AG04449 (cell line): ENCODE measurements at places on chromosomes 7 and 10.

DNA sequence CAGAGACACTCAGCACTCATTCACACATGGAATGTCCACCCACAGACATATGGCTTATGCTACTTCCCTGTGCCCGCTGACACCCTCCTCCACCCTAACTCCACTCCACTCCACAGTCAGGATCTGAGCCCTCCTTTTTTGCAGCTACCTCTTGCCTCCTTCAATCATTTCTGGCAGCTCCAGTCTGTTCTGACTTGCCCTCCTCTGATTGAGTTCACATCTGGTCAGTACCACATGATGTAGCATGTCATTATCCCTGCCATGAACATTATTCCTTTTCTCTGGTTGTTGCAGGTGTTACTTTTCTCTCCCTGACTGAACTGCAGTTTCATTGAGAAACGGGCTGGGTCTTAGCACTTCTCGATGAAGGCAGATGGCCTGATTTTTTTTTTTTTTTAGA lies 130.1 kb upstream of the EGR2 start:
- no peak for DNase-seq

GRCh38 chr7:45189151-45189970 lies 31.8 kb downstream of the RAMP3 start:
- DNase-seq = no peak

DNA sequence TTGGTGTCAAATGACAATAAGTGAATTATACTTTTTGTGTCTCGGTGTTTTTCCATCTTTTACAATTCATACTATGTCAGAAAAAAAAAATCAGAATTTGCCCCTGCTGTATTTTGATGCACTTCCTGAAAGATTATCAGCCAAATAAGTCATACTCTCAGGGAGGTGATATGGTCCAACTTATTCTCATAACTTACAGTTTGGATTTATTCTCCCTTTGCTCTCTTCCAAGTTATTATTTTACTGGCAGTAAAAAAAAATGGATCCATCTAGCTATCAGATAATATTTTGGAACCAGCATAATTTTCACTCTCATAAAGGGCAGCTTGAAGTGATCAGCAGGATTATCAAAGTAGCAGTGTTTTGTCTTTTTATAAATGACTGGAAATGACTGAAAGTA lies 337.1 kb downstream of the BMPER start:
- no peak for DNase-seq

DNA sequence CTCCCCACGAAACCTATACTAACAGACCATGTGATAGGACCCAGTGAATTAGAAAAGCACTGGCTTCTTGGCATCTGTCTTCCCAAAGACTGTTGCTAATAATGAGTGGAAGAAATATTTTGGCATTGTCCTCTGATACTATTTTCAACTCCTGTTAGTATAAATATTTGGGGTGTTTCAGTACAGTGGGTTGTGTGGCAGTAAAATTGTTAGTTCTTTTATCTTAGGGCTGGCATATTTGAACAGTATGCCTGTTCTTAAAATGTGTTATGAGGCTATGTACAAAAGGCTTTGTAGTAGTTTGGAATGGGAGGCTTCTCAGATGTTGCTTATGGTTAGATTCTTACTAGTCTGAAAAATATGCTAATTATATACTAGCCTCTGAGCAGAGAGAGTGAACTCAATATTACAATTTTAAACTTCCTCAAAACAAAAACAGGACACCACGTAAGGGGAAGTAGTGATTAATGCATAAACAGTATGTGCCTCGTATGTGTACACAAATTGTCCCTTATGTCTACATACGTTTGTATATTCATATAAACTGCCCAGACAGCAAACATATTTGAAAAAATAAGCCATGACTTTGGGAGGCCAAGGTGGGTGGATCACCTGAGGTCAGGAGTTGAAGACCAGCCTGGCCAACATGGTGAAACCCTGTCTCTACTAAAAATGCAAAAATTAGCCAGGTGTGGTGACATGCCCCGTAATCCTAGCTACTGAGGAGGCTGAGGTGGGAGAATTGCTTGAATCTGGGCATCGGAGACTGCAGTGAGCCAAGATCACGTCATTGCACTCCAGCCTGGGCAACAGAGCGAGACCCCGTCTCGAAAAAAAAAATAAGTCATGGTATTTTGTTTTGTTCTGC lies 115.4 kb downstream of the ARID5B start:
- no peak for DNase-seq

DNA sequence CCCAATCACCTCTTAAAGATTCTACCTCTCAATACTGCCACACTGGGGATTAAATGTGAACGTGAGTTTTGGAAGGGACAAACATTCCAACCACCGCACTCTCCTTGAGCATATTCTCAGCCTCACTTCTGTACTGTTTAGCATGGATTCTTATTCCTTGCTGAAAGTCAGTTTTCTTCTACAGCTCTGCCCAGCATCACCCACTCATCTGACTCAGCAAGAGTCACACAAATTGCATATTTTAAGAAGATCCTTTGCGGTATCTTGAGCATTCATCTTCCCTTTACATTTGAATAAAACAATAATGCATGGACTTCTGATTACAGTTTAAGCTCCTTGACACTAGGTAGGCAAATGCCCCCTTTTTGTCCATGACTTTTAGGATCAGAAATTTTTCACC lies 251.6 kb upstream of the MKLN1 start:
- peak; percentile 31 for DNase-seq

GRCh38 chr7:117124591-117125220 lies 171.4 kb downstream of the ST7 start:
- peak; percentile 75 for DNase-seq

DNA sequence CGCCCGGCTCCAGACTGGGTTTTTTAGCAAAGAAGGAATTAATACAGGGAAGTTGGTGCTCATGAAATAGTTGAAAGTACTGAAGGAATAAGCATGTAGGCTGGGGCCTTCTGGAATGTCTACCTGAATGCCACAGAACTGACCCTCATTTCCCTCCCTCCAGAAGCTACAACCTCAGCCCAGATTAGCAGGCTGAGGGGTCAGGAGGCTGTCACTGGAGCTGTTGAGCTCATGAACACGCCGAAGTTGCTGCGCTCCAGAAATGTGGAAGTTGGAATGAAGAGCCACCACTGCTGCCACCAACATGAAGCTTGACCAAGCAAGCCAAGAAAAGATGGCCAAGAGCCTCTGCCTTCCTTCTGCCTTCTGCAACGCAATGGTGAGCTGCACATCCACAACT lies 52.2 kb upstream of the KMT2E start:
- no peak for DNase-seq

GRCh38 chr7:85750454-85750949 lies 563.6 kb upstream of the SEMA3D start:
- no peak for DNase-seq

GRCh38 chr7:117338020-117338419 lies 15.2 kb upstream of the WNT2 start:
- DNase-seq = no peak

GRCh38 chr7:31302356-31302755 lies 38.2 kb downstream of the NEUROD6 start:
- DNase-seq = no peak

- no peak for DNase-seq
Measured at GRCh38 chr7:40865441-40866233, 730.8 kb downstream of the SUGCT start.

DNA sequence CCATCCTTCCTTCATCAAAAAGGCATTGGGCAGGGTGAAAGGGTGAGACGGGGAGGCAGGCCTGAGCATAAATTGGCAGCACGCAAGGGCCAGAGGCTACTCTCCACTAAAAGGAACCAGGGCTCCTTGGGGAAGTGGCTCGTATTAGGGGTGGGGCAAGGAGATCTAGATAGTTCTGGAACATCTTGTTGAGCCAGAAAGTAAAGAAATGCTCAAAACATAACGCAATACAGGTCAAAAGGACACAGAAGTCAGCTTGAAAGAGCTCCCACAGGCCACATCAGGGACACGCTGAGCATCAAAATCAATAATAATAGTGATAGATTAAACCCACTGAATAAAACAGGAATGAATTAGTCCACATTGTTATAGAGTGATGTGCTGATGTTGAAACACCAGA lies 203.1 kb downstream of the ELMO1 start:
- no peak for DNase-seq

DNA sequence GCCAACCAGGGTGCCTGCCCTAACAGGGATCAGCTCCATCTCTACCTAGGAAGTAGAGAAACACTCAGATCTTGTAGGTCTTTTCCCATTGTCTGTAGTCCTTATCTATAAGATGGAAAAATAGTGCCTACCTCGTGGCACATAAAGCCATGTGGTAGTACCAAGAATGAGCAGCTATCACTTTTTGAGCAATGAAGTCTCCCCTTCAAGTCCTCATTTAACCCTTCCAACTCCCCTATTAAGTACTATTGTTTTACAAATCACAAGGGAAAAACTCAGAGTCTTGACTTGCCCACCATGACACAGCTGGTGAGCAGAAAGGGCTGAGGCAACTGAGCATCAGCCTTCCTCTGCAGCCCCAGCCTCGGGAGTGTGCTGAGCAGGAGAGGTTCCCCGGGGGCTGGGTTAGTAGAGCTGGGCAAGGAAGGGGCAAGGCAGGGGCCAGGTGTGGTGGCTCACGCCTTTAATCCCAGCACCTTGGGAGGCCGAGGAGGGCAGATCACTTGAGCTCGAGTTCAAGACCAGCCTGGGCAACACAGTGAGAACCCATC lies 3.3 kb downstream of the FRAT2 start:
- no peak for DNase-seq

DNA sequence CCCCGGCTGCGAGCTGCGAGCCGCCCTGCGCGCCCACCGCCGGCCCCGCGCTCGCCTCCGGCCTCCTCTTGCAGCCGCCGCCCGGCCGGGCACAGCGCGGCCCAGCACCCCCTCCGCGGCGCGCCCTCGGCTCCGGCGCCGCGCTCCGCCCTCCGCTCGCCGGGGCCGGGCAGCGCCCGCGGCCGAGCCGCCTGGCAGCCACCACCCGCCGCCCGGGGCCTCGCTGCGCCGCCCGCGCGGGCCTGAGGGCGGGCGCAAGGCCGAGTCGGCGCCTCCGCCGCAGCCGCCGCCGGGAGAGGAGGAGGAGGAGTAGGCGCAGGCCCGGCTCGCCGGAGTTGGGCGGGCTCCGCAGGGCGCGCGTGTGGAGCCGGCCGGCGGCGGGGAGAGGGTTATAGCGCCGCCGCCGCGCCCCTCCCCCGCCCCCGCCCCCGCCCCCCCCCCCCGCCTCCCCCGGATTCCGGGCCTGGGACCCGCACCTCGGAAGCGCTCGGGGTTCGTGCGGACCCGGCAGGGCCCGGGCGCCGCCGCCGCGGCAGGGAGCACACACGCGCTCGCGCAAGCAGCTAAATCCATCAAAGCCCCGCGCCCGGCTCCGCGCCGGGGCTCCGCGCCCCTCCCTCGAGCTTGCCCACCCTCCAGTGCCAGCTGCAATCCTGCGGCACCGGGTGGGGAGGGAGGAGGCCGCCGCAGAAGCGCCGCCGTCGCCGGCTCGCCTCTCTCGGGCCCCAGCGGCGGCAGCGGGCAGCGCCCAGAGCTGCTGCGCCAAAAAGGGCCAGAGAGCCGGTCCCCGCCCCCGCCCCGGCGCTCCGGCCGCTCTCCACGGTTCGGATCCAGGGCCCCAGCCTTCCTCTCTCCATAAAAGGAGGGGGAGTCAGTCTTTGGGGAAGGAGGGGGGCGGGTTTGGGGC lies at the start of gene PDGFA:
PDGFA (minus strand) TSS at position 363 of the 907 bp plus-strand sequence. CDS start 845 bp downstream, outside the sequence.
- DNase-seq = no peak

- no peak for DNase-seq
Measured at GRCh38 chr7:4845740-4846142, 16.1 kb downstream of the PAPOLB start.

DNA sequence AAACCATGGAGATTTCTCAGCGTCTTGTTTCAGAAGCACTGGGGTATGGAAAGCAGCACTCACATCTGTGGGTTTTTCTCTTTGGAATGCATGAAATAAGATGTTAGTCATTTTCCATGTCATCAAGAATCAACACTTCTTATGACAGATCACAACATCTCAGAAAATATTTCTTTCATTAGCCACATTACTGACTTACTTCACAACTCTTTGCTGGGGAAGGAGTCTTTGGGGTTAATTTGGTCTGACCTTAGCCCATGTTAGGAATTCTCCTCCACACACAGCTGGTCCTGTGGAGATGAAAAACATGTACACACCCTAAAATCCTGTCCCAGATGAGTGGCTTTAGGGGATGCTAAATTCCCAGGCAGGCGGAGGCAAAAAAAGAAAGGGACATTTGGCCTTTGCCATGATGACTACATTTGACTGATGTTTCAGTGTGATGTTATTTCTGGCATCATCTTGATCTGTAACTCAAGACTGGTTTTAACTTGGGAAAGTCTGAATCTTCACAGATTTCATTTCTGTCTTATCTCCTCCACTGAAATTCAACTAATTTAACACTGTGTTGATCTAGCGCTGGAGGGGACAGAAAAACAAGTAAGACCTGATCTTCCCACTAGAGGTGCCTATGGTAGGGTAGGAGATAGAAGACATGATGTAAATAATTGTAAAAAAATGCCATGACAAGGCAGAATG lies 363.2 kb downstream of the PRPF18 start:
- DNase-seq = peak; percentile 89

DNA sequence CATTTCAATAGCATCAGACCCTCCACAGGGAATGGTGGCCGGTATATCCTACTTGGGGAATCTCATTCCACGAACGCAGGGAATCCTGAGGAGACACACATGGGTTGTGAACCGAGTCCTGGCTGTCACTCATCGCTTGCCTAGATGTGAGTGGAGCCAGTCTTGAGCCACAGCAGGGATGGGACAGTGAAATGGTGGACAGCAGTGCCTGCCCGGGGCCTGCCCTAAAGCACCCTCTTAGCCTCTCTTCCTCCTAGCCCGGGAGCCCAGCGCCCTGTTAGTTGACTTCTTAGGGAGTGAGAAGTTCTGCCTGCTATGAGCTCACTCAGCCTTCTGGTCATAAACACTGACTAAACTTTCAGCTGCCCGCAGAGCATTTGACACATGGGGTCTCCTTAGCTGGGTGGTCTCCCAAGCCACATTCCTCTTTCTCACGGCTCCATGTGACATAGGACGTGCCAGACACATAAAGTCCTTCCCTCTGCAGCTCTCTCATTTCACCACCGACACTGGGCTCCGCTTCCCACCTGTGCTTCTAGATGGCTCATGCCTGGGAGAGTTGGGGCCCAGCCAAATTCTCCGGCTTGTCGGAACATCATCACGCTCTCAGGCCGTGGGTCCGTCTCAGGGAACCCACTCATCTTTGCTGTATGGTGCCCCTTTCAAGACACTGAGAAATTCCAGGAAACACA lies 60.9 kb downstream of the TCERG1L start:
- no peak for DNase-seq

DNA sequence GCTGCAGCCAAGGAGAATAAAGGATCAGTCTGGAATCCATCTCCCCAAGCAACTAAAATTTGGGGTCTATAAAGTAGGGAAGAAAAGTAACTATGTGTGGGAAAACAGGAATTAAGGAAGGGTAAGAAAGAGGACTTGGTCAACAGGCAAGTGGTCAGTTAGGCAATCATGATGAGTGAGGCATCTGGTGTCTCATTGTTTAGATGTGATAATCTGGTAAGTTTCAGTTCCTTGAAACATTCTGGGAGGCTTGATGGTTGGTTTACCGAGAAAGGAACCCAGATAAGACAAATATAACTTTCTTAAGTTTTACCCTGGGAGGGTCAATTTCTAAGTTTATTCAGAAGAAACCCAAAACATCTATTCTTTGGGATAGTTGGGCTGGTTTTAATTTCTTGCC lies 22.3 kb downstream of the HYAL4 start:
- no peak for DNase-seq
